AG04449 (cell line): ENCODE measurements at places on chromosomes 3 and 15.

DNA sequence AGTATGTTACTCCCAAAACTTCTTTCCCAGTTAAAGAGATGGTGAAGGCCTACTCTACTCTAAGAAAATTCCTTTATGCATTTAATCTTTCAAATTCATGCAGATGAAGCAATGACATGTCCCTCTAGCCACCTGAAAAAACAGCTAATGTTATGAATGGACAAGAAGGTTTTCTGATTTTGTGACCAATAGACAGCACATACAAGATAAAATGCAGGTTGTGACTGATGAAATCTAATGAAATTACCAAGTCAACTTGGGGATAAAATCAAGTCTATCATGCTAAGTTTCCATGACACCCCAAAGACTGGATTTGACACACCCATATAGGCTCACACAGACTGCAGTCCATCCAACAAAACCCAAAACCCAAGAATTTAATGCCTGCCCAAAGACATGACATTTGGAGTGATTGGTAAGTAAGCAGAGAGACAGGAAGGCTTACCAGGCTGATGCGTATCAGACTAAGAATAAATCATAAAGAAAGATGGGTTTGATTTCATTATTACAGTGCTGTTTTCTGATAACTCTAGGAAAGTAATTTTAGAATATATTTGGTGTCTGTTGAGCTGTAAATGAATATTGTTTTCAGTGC lies 26.4 kb downstream of the CD47 start:
- DNase-seq: no peak

- no peak for DNase-seq
Observed at GRCh38 chr3:77038930-77039605, 831 bp upstream of the ROBO2 start.

GRCh38 chr3:32996048-32996754 lies 44.8 kb downstream of the CCR4 start:
- DNase-seq: no peak

DNA sequence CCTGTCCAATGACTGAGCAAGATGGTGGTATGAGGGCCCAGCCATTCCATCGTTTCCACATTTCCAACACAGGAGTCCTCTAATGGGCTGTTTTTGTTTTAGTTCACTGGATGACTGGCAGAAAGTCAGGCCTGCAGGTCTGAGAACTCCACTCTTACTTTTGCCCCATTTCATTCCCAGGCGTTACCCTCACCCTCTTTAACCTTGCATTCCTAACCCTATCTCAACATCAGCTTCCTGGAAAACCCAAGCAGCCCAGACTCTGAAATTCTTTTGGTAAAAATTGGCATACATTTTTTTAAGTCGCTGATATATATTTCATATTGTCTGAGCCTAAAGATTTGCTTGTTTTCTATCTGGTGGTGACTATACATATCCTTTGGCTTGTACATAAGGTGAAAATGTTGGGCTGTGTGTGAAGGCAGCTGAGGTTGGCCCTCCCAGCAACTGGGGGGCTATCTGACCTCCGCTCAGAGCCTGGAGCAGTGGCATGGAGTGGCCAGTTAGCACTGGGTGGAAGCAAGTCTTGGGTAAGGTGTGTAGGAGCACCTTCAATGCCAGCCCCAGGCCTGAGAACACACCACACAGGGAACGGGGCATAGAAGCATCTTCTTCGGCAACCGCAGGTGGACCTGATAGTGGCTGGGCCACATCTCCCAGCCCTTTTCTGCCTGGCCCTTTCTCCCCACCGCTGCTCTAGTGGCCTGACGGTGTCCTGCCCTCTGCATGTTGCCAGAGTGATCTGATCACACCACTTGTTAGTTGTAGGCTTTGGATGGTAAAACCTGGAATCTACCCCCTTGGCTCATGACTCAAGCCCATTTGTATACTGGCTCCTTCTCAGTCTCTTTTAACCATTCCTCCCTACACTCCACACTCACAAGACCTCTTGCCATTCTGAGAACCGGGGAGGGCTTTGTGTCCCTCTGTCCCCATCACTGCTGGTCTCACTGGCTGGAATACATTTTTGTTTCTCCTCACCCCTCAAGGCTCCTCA lies 50.0 kb downstream of the AMOTL2 start:
- no peak for DNase-seq
